ENCODE measurements at places on chromosomes 6 and 20.

DNA sequence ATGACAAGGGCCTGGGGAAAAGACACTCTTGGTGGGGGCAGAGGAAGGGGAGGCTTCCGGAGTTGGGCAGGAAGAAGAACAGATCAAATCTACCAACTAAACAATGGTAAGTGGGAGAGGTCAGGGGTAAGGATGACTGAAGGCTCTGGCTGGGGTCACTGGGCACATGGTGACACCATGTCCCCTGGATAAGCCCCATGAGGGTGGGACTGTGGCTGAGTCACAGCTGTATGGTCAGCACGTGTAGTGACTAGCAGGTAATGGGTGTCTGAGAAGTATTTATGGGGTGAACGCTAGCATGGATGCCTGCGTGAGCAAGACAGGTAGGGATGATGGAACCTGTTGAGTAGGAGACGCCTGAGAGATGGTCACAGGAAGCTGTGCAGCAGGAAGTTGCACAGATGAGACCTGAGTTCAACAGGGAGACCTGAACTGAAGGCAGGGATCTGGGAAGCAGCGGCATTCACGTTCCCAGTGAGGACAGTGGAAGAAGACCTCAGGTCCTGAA is 64.5 kb upstream of the SNX9 start:
- DNase-seq = no peak

GRCh38 chr6:77055711-77056110 is 407.6 kb downstream of the HTR1B start:
- no peak for DNase-seq

GRCh38 chr6:119339941-119340456 is 9.6 kb downstream of the MAN1A1 start:
- no peak for DNase-seq

DNA sequence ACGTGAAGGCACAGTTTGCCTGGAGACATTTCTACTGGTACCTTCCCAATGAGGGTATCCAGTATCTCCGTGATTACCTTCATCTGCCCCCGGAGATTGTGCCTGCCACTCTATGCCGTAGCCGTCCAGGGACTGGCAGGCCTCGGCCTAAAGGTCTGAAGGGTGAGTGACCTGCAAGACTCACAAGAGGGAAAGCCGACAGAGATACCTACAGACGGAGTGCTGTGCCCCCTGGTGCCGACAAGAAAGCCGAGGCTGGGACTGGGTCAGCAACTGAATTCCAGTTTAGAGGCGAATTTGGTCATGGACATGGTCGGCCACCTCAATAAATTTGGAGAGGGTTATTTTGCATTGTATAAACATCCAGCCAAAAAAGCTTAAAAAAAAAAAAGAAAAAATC is 420.3 kb upstream of the FLRT3 start:
- no peak for DNase-seq

DNA sequence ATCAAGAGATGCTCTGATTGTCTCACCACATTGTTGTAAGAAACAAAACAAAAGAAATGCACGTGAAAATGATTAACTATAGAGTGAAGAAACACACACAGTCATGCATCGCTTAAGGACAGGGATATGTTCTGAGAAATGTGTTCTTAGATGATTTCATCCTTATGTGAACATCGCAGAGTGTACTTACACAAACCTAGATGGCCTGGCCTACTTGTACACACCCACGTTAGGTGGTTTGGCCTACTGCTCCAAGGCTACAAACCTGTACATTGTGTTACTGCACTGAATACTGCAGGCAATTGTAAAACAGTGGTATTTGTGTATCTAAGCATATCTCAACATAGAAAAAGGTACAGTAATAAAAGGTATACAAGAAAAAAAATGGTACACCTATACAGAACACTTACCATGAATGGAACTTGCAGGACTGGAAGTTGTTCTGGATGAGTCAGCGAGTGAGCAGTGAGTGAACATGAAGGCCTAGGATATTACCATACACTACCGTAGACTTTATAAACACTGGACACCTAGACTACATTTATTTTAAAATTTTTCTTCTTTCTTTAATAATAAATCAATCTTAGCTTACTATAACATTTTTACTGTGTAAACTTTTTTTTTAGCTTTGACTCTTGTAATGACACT is 48.6 kb downstream of the FKBP5 start:
- DNase-seq = no peak

DNA sequence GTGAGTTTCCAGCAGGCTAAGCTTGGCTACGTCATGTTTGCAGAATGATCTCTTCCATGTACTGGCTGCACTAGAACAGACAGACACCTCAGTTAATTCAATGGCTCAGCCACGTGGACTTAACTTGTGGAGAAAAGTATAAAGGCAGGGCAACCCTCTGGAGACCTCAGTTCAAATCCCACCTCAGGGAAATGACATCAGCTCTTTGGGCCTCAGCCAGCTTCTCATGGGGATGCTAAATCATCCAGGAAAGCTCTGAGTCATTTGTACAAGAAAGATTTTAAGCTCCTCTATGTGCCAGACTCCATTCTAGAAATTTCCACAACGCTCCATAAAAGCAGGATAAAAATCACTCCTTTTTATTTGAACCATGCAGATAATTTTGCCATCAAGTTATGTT is 128.5 kb upstream of the SALL4 start:
- DNase-seq = peak; percentile 62

DNA sequence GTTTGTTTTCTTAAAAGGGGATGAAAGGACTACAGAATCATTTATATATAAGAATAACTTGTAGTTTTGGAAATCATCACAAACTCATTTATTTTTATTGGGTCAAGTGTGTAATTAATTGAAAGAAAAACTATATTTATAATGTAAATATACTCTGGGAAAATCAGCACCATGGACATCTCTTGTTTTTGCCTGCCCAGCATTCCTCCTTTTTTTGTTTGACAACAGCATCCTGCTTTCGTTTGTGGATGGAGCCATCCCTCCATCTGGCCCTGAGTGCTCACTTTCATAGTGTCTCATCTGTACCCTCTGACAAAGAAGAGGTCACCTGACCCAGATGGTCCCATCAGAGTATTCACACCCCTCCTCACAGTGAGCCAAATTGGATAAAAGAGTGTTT is 308.2 kb upstream of the HTR1E start:
- DNase-seq = no peak

DNA sequence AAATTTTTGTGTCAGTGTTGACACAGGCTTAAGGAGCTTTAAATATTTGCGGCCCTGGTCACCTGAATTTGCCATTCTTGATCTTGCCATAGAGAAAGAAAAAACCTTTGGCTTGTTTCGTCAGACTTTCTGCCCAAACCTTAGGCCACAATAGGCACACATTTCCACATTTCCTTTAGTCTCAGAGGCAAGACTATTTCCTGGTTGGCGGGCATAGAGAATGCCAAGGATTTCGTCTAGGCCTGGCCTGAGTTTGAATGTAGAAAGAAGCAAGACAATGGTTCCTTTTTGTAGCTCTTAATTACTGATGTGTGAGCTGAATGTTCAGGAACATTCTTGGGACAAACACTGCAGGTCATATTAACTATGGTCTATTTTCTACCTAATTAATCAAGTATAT is 108.1 kb downstream of the TRMT11 start:
- no peak for DNase-seq

DNA sequence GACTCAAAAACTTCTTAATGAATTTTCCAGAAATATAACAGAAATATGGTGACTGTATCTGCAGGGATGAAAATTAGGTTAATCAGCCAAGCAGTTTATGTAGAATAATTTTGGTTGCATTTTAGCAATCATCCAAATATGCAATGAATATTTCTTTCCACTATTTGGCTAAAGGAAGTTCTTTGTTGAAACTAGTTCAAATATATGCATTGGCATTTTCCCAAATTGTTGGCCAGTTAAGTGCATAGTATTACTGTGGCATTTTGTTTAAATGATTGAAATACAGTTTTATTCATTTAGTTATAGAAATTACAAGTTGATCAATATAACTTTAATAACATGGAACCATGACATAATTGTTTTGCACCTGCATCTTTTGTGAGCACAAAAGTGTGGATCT is 115.5 kb downstream of the DOK5 start:
- no peak for DNase-seq

GRCh38 chr6:40244699-40245098 is 310.4 kb upstream of the MOCS1 start:
- peak; percentile 27 for DNase-seq

GRCh38 chr20:4560667-4561066 is 161.0 kb upstream of the PRND start:
- DNase-seq = no peak

GRCh38 chr6:137240168-137240567 is 21.0 kb upstream of the IFNGR1 start:
- no peak for DNase-seq

- peak; percentile 52 for DNase-seq
Observed at GRCh38 chr6:25229671-25230321, 49.4 kb upstream of the CARMIL1 start.

- DNase-seq = no peak
Observed at GRCh38 chr20:47146686-47147085, 209.8 kb downstream of the ZMYND8 start.

- DNase-seq = peak; percentile 32
Observed at GRCh38 chr6:115613488-115613887, 447.2 kb downstream of the FRK start.

DNA sequence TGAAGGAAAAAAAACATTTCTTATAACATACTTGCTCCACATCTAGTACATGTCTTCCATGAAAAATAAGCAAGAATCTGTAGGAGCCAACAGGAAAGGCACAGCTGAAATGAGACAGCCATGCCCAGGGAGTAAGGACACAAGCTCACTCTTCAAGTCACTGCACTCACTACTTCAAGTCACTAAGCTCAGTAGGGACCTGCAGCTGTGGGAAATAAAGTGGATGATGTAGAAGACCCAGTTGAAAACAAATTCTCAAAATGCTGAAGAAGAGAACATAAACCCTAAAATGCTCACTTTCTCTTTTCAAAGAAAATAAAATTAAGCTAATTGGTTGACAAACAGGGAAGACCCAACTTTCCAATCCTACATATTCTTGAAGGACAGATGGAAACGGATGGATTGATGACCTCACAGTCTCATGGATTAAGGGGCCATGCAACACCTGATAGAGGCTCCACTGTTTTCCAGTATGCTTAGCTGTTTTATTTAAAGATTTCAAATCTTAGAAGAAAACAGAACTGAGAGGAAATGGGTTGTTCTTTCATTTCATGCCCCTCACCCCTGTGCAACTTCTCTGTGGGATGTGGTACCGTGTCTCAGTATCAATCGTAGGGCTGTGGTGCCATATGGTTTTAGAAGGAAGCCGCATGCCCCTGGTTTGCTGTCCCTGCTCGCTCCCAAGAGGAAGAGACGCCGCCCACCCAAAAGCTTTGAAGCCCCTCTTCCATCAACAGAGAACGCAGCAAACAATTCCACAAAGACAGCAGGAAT is 133.3 kb downstream of the WDR27 start:
- no peak for DNase-seq

DNA sequence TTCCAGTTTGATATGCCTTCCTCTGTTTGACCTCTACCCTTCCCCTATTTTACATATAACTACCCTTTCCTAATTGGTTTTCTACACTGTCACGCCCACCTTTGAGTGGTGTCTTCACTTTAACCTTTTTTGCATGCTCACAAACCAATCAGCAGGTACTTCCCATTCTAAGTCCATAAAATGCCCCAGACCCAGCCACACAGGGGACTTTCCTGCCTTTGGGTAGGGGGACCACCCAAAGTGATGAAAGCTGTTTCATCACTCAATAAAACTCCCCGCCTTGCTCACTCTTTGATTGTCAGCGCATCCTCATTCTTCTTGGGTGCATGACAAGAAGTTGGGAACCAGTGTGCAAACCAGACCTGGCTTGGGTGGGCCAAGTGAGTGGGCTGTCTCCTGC is 20.5 kb upstream of the SNRPC start:
- no peak for DNase-seq

- DNase-seq = no peak
Observed at GRCh38 chr6:29403801-29404200, 8.4 kb downstream of the OR12D2 start.

DNA sequence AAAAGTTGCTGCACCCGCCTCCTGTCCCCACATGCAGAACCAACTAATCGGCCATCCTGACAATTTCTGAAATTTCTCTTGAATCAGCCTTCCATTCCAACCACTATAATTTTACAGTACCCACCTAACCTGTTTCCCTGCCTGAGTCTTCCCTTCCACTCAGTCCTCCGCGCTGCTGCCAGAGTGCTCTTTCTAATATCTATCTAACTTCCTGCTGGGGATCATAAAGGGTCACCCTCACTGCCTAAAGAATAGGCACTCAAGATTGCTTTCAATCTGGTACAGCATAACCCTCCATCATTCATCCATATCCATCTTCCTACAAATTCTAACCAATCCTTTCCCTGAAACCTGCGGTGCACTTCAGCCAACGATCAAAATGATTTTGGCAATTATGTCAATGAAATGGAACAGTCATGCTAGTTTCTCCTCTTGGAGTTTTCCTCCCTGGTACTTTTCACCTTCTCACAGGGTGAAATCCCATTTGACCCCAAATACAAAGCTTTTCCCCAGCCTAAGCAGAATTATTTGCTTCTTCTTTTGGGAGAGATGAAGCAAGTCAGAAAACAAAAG is 117.5 kb upstream of the BEND6 start:
- DNase-seq = no peak

DNA sequence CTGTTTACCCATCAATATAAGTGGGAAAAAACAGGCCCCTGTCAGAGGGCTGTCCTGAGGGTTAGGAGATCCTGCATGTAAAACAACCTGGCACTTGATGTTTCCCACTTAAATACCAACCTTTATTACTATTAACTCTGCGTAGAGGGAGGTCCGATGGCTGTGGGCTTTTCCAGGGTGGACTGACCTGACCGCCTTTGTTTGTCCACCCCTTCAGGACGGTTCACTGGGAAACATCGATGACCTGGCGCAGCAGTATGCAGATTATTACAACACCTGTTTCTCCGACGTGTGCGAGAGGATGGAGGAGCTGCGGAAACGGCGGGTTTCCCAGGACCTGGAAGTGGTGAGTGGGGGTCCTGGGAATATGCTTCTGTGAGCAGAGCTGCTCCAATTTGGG is 47.3 kb downstream of the SASH1 start:
- DNase-seq = no peak
